Stimulated activated naive CD8-positive, alpha-beta T cell treated with anti-CD3 and anti-CD28 coated beads, Interleukin-15, amount 100 ng/mL, for 72 hours (primary cell): ENCODE measurements at places on chromosomes 1 and 21.

DNA sequence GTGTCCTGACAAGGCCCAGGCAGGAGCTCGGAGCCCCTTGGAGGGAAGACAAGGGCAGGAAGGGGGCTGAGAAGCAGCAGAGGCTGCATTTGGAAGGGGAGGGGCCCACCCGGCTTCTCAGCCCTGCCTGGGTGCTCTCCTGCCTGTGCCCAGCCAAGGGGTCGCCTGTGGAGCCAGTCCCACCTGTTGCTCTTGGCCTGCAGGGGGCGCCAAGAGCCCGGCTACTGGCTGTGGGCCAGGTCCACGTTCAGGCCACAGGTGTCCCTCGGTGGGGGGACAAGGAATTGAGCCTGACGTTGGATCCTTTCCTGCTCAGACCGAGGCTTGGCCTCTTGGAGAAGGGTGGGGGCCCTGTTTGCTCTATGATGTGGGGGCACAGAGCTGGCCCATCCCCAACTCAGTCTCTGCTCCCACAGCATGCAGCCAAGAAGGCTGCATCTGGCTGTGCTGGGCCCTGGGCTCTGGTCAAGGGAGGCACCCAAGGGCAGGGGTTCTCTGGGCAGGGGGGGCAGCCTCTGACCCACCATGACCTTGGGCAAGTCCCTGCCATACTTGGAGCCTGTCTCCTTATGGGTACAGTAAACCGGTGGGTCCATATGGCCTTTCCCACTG is 10.9 kb downstream of the WNT4 start:
- peak; percentile 63 for DNase-seq

- peak; percentile 51 for DNase-seq
Observed at GRCh38 chr1:241998412-241998921, 431 bp downstream of the MAP1LC3C start.

- no peak for DNase-seq
Observed at GRCh38 chr1:162133566-162133965, 64.1 kb downstream of the NOS1AP start.

DNA sequence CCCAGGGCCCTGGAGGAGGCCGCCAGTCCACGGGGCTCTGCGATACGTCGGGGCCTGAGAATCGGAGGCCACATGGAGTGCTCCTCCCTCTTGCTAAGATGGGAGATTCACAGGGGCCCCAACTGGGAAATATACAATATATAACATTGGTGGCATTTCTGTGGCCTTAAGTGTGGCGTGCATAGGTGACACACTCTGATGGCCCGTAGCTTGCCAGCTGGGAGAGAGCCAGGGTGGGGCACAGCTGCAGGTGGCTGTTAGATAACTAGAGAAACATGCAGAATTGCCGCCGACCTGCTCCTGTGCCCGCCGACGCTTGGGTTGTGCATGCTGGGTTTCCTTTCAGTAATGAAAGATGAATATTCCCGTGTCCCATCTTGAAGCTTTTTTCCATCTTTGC is 30.1 kb downstream of the UMODL1 start:
- no peak for DNase-seq

DNA sequence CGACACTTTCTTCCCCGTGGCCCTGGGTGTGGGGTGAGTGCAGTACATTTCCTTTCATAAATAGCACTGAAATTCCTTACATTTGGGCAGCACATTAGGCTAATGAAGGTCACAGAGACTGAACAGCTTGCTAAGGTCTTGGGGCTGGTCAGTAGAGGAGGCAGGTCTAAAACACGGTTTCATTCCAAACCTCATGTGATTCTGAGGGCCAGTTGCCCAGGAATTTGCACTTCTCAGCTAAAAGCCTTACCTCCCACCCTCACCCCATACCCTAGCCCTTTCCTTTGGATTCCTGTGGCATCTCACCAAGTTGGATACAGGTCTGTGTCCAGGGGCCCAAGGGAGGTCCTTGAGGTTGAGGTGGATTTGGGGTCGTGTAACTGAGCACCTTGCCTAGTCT is 147.8 kb upstream of the CD34 start:
- no peak for DNase-seq
